CD4-positive, alpha-beta T cell treated with Interleukin-15 for 1 hour (primary cell): ENCODE measurements at places on chromosomes 11 and 22.

GRCh38 chr11:37642296-37642695 lies 1044.3 kb upstream of the RAG2 start:
- no peak for DNase-seq

DNA sequence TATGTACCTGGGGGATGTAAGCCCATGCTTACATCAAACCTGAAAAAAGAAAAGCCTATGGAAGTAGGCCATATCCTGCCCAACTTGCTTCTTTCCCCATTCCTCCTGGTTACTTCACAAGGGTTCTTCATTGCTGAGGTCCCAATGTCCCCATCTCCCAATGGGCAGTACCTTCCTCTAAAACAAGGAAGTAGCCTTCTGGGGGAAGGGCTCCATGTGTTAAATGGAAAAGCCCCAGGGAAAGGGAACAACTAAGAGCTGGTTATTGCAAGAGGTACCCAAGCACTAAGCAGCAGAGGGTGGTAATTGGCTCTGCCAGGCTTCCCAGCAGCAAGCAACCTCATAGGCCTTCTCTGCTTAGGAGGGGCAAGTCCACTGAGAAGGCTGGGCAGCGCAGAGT lies 11.3 kb downstream of the TMEM216 start:
- no peak for DNase-seq

DNA sequence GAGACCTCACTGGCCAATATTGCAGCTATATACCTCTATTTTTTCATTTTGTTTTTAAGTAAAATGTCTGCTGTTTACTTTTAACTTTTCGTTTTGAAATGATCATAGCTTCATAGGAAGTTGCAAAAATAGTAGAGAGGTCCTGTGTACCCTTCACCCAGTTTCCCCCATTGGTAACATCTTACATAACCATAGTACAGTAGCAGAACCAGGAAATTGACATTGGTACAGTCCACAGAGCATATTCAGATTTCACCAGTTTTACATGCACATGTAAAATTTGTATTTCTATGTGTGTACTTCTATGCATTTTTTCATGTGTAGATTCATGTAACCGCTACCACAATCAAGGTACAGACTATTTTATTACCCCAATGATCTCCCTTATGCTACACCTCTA lies 3.8 kb downstream of the AMOTL1 start:
- DNase-seq: no peak

DNA sequence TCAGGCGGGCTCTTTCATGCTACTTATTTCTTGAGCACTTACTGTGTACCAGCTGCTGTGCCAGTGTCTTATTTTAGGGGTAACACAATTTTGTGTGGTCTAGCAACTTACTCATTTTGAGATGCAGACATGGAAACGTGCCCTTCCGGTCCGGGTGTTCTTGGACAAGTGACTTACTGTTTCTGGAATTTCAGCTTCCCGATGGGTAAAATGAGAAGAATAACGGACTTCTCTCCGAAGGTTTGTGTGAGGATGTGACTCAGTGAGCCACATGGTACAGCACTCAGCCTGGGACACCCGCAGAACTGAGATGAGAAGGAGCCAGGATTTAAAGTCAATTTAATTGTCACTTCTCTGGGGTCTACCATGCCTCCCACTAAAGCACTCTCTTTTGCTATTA lies 114.5 kb upstream of the SYT13 start:
- DNase-seq: no peak

GRCh38 chr22:23130697-23131096 lies 11.1 kb downstream of the RSPH14 start:
- no peak for DNase-seq
